ENCODE measurements at places on chromosomes 2 and 18. TPM values are rescaled to one million over a fixed set of nuclear protein-coding genes. Genes with fewer than 3 reads are reported as not detected.
A peak's percentile ranks its signal among the peaks of the same experiment; 100 is the strongest.

- H3K27ac ChIP-seq, result no peak overlapping the region
- H3K4me3 ChIP-seq, result no peak overlapping the region
- DNase-seq, result no peak
- no peaks in the 10 kb centered on the region for H3K27me3 ChIP-seq
Measured at GRCh38 chr2:89837962-89838625, 1146.6 kb downstream of the RPIA start.

The ABCB11 gene
- not detected for total RNA-seq

The INO80D gene
- total RNA-seq, result 15.3 TPM

GRCh38 chr2:206084439-206084869, 1.5 kb downstream of the INO80D start:
- H3K27ac ChIP-seq, result peak overlapping the region; percentile 97
- no peak for DNase-seq
- no peaks in the 10 kb centered on the region for H3K36me3 ChIP-seq
- peak overlapping the region; percentile 100 for H3K4me3 ChIP-seq

The FER1L5 gene
- total RNA-seq, result not detected

DNA sequence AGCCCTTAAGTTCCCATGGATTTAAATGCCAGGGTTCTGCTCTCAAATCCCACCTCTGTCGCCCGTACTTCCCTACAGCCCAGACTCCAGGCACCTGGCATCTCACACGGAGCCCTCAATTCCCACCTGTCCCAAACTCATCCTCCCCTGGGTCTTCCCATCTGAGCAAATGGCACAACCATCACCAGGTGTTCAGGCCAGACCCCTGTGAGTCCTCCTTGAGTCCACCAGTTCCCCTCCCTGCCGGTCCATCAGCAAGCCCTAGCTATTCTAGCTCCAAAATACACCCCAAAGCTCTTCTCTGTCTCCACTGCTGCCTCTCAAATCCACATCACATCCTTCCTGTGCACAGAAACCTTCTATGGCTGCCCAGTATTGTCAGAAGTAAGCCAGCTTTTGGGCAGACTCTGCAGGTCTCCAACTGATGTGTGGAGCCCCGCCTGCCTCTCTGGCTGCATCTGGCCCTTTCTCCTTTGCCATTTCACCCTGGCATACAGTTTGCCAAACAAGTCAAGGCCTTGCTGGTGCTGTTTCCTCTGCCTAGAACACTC, 67.7 kb downstream of the DNMT3A start:
- H3K36me3 ChIP-seq, result peaks cover 14% of the 10 kb centered on the region
- peak overlapping the region; percentile 86 for H3K27ac ChIP-seq
- H3K4me1 ChIP-seq, result peaks cover 59% of the 10 kb centered on the region
- no peak for DNase-seq

The DLGAP1 gene
- 4.1 TPM for total RNA-seq

DNA sequence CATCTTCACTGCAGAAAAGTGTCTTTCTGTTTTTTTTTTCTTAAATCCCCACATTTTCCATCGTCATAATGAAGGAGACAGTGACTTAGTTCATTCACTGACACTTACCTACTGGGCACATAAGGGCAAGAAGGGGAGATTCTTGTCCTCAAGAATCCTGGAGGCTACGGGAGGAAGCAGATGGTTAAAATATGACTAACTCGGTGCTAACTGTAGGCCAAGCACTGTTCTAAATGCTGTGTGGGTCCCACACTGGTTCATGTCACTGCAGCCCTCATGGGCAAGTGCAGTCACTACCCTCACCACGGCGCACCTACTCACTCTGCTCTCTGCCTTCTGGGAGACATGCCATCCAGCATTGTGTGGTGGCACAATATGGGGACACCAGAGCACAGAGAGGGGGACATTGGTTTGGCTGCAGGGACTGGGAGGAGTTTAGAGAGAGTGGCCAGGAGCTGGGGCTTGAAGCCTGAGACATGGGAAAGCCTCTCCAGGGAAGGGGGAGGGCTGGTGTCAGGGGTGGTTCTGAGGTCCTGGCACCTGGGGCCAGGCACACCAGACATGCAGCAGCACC, 305.2 kb downstream of the MYCN start:
- no peak for DNase-seq
- H3K27ac ChIP-seq, result no peak overlapping the region
- H3K4me1 ChIP-seq, result no peaks in the 10 kb centered on the region
- H3K36me3 ChIP-seq, result no peaks in the 10 kb centered on the region
- H3K27me3 ChIP-seq, result no peaks in the 10 kb centered on the region

The ERBB4 gene
- total RNA-seq, result 0.03 TPM

- no peak overlapping the region for H3K27ac ChIP-seq
- no peak for DNase-seq
- no peaks in the 10 kb centered on the region for H3K4me1 ChIP-seq
- H3K27me3 ChIP-seq, result no peaks in the 10 kb centered on the region
- no peaks in the 10 kb centered on the region for H3K36me3 ChIP-seq
Measured at GRCh38 chr2:165176780-165177179, 27.1 kb downstream of the SCN3A start.

The HTR2B gene
- total RNA-seq, result 0.13 TPM

DNA sequence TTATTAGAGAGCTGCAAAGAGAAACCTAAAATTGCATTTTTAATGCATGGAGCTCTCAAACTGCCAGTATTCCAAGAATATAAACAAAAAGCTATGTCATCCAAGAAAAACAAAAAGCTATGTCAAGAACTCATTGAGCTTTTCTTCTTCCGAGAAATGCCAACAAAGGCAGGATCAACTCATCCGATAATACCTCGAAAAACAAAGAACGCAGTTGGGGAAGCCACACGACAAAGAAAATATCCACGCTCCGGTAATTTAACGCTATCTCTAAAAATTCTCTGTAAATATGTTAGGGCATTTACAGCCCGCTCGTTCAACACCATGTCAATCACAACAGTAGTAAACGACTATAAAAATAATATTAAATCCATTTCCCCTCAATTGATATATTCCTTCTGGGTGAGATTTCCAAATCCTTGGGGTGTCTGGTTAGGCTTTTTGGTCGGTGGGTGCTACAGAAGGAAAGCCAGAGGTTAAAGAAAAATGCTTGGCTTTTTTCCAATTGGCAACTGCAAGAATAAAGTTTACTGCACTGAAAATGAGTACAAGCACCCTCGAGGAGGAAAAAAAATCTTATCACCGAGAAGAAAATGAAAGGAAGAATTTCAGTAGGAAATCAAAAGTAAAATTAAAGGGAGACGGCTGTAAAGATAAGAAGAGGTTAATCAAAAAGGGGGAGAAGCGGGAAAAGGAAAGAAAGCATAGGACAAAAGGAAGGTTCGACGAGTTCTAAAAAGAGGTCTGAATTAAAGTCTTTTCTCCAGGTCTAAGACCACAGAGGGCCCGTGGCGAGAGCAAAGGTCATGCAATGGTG, 856 bp downstream of the TIA1 start:
- peak overlapping the region; percentile 96 for H3K27ac ChIP-seq
- H3K27me3 ChIP-seq, result no peaks in the 10 kb centered on the region
- no peaks in the 10 kb centered on the region for H3K4me1 ChIP-seq
- no peaks in the 10 kb centered on the region for H3K36me3 ChIP-seq

The HOXD12 gene
- not detected for total RNA-seq

Data from GM12878 (cell line).